A549 (cell line): ENCODE measurements at places on chromosomes 7 and 10. TPM values are rescaled to one million over a fixed set of nuclear protein-coding genes. Genes with fewer than 3 reads are reported as not detected.

PARD3 gene
- polyA plus RNA-seq, result 88.7 to 110 TPM (median 104 TPM) in 3 replicates

PPP3CB gene
- polyA plus RNA-seq, result 20.8 to 22.2 TPM (median 21.6 TPM) in 3 replicates

FERD3L gene
- not detected in 3 replicates for polyA plus RNA-seq

AP1S1 gene
- 181 to 187 TPM (median 182 TPM) in 3 replicates for polyA plus RNA-seq

PTPN12 gene
- 70.4 to 83.1 TPM (median 76.3 TPM) in 3 replicates for polyA plus RNA-seq

BEND7 gene
- polyA plus RNA-seq, result 7.9 to 10.4 TPM (median 9.8 TPM) in 3 replicates

TRIM50 gene
- polyA plus RNA-seq, result not detected in 3 replicates

OR2A5 gene
- not detected in 3 replicates for polyA plus RNA-seq

DPYSL4 gene
- polyA plus RNA-seq, result 13.5 to 14.1 TPM (median 14.0 TPM) in 3 replicates

GOLGA7B gene
- polyA plus RNA-seq, result 0.98 to 1.5 TPM (median 1.4 TPM) in 3 replicates

DNA sequence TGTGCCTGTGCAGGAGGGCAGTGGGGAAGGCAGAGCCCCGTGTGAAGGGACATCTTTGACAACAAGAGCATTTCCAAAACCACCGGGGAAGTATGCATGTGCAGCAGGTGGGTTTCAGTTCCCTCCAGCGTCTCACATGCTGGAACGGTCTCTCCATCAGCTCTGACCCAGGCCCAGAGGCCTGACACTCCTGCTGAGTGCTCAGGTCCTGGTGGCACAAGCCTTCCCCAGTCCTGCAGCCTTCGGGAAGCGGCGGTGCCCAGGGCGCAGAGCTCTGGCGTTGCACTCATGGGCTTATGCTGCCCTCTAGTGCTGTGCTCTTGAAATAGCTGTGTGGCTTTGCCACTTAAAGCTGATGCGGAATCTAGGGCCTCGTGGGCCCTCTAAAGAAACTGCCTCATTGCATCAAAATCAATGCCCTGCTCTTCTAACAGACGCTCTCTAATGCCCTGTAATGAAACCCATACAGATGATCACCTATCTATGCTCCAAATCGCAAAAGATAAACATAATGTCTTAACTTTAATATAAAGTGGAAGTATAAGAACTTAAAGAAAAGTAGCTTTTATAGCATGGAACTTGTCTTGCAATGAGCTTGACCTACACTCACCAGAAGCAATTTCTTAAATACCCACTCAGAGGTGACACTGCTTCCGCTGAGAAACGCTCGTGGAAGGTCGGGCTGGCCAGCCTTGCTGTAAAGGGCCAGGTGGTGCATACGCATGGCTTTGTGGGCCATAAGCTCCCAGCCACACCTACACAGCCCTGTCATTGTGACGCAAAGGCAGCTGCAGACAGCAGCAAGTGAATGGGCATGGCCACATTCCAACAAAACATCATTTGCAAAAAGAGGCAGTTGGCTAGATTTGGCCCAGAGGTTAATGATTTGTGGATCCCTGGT lies 38.6 kb downstream of the CLRN3 start:
- peak; percentile 60 for DNase-seq

- no peak for DNase-seq
Measured at GRCh38 chr7:132347123-132347522, 229.1 kb downstream of the PLXNA4 start.

GRCh38 chr10:16788125-16788524 lies 29.1 kb downstream of the RSU1 start:
- DNase-seq, result no peak

DNA sequence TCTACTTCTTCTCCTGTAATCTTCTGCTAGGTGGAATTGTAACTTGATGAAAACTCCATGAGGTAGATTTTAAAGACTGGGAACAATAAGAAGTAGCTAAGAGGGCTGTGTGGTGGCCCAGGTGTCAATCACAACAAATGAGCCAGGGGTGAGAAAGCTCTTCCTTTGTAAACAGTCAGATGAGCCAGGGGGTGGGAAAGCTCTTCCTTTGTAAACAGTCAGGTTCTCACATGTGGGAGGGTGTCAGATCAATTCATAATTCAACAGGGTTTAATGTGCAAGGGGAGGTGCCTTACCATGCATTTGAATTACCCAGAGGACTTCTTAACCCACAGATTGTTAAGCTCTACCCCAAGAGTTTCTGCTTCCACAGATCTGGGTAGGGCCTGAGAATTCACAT lies 312.4 kb upstream of the AUTS2 start:
- DNase-seq, result no peak

DNA sequence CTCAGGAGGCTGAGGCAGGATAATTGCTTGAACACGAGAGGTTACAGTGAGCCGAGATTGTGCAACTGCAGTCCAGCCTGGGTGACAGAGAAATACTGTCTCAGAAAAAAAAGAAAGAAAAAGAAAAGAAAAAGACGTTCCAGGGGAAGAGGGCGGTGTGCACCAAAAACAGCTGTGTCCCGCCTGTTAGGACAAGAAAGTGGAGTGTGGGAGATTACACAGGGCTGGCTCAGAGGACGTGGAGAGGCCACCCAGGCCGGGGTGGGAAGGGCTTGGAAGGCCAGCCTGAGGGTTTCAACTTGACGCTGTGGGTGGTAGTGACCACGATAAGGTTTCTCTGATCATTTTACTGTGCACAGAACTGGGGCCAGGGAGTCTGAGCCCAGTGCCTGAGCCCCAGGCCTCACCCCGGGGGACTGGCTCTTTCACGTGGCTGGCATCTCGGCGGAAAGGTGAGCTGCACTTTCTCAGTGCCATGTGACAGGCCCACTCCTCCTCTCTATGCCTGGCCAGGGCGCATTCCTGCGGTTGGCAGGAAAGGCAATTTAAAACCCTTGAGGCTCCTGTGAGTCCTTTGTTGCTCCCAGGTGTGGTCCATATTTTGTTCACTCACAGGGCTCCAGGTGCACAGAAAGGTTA lies 13.9 kb downstream of the RHBDD2 start:
- DNase-seq, result no peak

GRCh38 chr7:55189878-55190436 lies 171.1 kb downstream of the EGFR start:
- no peak for DNase-seq

GRCh38 chr10:129866894-129867293 lies 97.2 kb downstream of the EBF3 start:
- no peak for DNase-seq

- no peak for DNase-seq
Measured at GRCh38 chr7:108406222-108406890, 49.9 kb downstream of the NRCAM start.

GRCh38 chr10:102117391-102118159 lies 2.6 kb downstream of the LDB1 start:
- DNase-seq, result no peak

DNA sequence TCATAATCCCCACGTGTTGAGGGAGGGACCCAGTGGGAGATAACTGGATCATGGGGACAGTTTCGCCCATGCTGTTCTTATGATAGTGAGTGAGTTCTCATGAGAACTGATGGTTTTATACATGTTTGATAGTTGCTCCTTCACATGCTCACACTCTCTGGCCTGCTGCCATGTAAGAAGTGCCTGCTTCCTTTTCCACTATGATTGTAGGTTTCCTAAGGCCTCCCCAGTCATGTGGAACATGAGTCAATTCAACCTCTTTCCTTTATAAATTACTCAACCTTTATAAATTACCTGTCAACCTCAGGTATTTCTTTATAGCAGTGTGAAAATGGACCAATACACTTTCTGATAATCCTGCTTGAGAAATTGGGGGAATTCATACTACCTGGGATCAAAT lies 80.2 kb downstream of the ZNF37A start:
- DNase-seq, result no peak

DNA sequence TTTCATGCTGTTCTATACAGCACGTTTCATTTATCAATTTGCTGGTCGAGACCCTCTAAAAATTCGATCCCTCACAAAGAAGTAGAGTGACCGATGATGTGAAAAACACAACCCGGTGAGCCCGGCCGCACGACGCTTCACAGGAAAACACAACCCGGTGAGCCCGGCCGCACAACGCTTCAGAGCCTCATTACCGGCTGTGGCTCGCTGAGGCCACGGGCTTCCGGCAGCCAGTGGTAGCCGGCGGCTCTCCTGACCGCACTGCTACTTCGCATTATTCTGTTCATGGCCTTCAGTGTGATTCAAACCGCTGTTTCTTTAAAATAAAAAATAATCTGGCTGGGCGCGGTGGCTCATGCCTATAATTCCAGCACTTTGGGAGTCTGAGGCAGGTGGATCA lies 42.3 kb upstream of the RBM33 start:
- DNase-seq, result no peak

DNA sequence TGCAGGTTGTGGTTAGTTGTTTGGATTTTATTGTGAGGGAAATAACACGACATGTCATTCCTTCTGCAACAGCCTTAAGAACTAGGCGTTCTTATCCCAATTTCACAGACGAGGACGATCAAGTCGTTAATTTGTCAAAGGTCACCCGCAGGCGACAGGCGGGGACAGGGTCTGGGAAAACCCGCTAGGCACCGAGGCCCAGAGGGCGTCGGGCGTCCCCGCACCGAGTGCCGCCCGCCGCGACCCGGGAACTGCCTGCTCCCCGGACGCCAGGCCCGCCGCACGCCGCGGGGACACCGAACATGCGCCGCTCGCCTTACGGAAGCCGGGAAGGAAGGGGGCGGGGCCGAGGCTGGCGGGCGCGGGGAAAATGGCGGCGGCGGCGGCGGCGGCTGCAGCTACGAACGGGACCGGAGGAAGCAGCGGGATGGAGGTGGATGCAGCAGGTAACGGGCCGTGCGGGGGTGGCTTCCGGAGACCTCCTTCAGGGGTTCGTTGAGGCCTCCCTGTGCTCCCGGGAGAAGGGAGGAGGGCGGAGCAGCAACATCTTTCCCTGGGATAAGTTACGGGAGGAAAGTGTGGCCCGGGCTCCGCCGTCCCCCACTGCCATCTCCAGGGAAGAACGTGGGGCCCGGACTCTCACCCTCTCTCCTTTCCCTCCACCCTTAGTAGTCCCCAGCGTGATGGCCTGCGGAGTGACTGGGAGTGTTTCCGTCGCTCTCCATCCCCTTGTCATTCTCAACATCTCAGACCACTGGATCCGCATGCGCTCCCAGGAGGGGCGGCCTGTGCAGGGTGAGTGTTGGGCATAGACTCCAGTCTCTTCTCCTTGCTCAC lies at the start of gene COPS6:
Gene COPS6, plus strand, starts transcription at position 349 of the 837 bp plus-strand sequence. Its CDS starts 22 bp downstream, at position 371.
- DNase-seq, result peak; percentile 88

DNA sequence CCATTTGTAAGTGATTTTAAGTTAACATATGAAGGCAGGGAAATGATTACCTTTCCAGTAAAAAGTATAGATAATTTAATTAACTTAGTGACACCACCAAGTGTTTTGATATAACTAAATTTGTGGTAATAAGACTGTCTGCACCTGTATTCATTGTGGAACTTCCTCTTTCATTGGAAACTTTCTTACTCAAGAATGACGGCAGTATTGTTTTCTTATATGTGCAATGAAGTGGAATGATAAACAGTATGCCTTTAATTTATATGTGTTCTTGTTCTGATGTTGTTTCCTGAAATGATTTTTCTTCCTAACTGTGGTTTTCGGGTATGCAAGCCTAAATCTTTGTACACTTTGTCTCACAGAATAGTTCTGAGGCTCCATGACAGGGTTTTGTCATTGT lies 46.4 kb downstream of the CASD1 start:
- DNase-seq, result no peak

DNA sequence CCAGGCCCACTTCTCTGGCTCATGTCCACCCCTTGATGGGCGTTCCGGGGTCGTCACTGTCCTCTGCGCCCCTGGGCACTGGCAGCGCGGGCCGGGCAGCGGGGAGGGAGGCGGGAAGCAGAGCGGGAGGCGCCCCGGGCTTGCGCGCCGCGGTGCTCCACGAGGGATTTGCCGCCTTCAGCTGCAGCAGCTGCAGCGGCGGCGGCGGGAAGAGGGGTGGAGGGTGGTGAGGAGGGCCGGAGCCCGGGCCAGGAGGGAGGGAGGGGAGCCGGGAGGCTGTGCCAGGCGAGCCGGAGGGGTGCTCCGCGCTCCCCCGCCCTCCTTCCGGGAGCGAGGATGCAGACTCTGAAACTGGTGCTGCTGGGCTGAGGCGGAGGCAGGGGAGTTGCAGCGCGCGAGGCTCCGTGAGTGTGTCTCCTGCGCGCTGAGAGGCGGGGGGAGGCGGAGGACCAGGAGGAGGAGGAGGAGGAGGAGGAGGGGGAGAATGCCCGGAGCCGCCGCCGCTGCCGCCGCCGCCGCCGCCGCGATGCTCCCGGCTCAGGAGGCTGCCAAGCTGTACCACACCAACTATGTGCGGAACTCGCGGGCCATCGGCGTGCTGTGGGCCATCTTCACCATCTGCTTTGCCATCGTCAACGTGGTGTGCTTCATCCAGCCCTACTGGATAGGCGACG lies at the start of gene LHFPL3:
Gene LHFPL3, plus strand, starts transcription at position 308 of the 674 bp plus-strand sequence.
- no peak for DNase-seq

DNA sequence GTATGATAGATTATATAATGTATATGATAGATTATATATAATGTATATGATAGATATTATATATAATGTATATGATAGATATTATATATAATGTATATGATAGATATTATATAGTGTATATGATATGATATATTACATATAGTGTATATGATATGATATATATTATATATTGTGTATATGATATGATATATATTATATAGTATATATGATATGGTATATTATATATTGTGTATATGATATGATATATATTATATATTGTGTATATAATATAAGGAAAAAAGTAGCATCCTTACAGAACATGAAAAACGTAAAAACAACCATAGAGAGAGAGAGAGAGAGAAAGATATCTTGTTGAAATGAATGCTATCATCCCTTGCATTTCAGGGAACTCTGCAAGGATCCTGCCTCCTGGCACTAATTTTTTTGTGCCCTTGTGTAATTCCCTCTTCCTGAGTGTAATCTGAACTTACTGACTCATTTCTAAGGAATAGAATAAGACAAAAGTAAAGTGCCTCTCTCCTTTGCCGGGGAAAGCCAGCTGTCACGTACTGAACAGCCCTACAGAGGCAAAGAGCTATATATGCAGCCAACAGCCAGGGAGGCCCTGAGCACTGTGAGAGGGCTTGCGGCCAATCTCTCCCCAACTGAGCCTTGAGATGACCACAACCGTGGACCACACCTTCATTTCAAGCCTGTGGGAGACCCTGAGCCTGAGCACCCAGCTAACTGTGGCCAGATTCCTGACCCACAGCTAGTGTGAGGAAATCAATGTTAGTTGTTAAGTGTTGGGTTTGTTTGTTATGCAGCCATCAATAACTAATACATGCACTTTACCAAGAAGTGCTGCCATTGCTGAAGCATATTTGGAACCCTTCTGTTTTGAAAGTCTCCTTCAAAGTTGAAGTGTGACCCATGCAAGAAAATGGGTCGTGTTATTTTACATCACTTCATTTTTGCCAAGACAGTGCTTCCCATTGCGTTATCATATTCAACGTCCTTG lies 61.1 kb upstream of the EZH2 start:
- no peak for DNase-seq

GRCh38 chr7:107463139-107464078 lies 6.4 kb upstream of the GPR22 start:
- DNase-seq, result peak; percentile 15

DNA sequence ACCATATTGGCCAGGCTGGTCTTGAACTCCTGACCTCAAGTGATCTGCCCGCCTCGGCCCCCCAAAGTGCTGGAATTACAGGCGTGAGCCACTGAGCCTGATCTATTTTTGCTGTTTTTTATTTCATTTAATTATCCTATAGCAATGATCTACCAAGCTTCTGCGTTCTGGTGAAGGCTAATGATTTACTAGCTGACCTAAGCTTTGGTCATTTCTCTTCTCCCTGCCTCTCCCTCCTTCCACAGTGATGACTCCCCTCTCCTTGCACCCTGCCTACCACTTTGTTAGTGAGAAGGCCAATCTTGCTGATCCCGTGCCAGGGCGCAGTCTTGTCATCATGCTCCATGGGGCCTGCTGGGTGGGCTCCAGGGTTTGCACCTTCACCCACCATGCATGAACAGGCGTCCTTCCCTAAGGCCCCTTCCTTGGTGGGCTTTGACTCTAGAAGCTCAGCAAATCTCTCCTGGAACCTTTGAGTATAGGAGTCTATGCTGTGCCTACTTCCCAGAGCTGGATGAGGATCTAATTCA lies 11.9 kb upstream of the ZCCHC24 start:
- no peak for DNase-seq
